ENCODE measurements at places on chromosomes 16 and 17.

GRCh38 chr16:56776562-56776961 is 46.6 kb downstream of the NUP93 start:
- DNase-seq, result no peak

- DNase-seq, result no peak
Measured at GRCh38 chr16:84228256-84228838, 11.5 kb downstream of the KCNG4 start.

- DNase-seq, result no peak
Measured at GRCh38 chr17:3524024-3524423, 33.6 kb downstream of the TRPV3 start.

GRCh38 chr16:13351181-13351580 is 449.8 kb downstream of the SHISA9 start:
- no peak for DNase-seq

DNA sequence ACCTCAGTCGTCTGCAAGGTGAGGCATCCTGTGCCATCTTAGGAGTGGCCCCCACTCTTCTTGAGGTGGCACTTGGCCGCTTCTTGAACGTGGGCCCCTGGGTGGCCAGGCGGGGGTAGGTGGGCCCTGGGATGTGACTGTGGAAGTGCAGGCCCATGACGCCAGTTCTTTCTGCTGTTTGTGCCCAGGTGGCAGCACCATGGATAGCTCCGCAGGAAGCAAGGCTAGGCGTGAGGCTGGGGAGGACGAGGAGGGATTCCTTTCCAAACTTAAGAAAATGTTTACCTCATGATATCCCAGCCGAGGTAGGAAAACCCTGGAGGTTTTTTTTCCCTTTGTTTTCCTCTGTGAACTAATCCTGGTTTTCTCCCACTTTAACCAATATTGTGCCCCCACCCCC is 19.8 kb downstream of the NMRAL1 start:
- no peak for DNase-seq

DNA sequence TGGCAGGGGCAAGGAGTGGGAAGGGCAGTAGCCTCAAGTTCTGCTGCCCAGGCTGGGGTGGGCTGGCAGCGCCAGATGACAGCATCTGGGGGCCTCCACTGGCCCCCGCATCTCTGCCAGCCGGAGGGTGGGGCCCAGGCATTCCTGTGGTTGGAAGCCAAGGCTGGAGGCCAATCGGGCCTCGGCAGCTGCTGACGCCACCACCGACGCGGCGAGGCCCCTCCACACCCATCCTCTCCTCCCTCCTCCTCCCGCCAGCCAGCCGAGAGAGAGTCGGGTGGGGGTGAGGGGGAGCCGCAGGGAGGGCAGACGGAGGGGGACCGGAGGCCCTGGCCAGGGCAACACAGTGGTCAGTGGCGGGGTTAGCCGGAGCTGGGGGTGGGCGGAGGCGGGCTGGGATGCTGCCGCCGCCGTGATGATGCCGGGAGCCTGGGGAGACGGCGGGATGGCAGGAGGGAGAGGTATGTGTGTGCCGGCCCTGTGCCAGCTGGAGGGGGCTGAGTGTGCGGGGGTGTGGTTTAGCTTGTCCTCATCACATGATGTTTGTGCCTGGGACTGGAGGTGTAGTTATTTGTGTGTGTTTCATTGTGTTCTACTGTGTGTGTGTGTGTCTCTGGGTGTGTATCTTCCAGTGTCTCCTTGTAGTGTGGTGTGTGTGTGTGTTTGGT is 36.6 kb downstream of the ARHGAP23 start:
- DNase-seq, result no peak

- no peak for DNase-seq
Measured at GRCh38 chr17:71505200-71505599, 615.6 kb upstream of the SOX9 start.

DNA sequence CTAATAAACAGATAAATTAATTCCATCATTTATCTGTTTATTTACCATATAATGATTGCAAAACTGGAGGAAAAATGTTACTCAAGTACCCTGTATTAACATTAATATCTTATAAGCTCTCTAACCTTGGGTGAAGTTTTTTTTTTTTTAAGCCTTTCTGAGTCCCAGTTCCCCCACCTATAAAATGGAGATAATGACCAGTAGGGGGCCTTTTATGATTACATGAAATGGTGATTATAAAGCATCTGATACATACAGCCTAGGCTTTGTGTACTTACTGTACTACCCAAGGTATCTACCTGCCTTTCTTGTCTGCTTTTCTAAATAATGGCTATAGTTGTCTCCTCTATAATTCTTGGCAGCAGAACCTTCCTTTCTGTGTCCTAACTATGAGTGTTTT is 22.6 kb downstream of the LRRC36 start:
- no peak for DNase-seq

DNA sequence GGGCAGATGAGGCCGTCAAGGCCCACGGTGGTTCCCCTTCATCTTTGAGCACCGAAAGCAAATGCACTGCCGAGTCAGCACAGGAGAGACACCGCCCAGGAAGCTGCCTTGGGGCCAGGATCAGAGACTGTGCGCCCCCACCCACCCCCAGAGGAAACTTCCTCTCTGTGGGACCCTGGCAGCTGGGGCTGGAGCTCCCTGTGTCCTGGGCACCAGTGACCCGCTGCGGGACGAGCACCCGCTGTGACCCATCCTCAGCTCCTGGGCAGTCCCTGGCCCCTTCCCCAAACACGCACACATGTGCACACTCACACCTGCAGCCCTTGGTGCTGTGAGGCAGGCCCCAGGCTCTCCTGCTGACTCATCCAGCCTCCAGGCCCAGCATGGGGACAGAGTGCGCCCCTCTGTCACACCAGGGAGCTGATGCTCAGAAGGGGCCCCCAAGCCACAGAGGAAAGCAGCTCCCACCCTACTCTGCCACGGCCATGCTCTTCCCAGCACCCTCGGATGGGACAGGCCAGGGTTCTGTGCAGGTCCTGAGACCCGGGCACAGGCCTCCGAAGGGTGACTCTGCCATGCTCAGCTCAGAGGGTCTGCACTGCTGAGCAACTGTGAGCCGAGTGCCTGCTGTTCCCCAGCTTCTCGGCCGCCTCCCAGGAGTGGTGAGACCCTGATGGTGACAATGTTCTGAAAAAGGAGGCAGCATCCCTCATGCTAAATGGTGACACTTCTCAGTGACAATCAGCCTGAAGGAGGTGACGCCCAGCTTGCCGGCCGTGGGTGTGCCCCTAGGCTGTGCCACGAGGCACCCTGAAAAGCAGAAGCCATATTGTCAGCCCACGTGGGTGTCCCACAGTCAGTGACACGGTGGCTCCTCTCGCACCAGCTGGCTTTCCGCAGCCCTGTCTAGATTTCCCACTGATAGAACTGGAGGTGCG is 3.6 kb downstream of the PIEZO1 start:
- DNase-seq, result peak; percentile 55

- DNase-seq, result no peak
Measured at GRCh38 chr16:89544113-89544512, 16.4 kb upstream of the RPL13 start.

DNA sequence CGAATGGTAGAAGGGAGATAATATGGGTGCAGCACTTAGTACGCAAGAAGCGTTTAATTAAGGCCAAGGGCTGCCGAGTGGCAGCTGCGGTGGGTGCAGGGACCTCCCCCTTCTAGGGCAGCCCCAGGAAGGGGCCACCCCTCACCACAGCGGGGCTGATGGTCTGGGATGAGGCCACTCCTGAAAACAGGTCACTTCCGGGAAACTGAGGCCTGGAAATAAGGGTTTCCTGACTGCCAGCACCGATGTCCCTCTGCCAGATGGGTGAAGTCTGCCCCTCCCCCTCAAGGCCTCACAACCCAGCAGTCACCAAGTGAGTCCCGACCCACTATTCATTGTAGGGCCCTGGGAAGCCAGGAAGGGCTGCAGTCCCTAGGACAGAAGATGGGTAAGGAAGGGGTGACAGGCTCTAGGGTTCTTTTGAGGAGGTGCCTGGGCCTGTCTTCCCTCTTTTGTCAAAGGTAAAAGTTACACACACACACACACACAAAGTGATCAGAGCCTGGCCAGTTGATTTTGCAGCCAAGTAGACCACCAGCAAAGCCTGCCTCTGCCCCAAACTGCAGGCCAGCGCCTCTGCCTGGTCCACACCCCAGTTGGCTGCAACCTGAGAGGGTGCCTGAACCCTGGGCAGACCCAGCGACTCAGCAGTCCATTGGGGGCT is 12.5 kb downstream of the SREBF1 start:
- DNase-seq, result no peak

DNA sequence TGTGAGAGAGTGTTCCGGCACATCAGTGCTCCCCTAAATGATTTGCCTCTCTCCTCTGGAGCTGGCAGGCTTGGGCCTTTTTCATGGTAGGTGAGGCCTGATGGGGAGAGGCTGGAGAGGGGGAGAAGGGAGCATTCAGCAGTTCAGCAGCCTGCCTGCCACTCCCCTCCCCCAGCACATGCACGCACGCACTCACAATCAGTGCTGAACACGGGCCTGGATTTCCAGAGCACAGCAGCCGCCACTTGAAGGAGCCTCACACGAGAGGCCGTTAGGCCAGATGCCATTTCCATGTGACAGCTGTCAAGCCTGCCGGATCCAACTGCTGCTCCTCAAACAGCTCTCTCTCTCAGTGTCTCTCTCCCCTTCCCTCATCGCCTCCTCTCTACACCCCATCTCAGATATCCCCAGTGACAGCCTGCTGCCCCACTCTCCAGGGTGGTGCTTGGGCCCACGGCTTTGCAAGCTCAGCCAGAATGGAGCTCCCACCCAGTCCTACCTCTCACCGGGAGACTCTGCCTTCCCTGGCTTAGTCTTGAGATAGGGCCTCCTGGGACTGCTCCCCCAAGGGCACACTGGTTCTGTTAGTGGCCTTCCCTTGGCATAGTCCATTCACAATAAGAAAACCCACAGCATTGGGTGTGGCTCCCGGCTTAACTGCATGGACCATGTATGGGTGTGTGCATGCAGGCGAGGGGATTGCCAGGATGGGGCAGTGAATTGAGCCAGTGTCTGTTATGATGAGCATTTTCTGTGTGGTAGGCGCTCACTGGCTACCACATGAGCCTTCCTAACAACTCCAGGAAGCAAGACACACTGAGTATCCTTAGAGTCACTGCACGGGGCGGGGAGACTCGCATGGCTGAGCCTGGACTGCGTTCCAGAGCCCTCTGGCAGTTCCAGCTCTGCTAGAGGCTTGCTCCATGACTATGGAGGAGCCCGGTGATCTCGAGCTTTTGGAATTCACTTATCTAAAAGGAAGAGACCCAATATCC is 226.2 kb downstream of the CCDC182 start:
- no peak for DNase-seq

- no peak for DNase-seq
Measured at GRCh38 chr17:65552214-65552613, 9.2 kb downstream of the AXIN2 start.

- DNase-seq, result no peak
Measured at GRCh38 chr16:53090591-53091411, 36.0 kb downstream of the CHD9 start.

- no peak for DNase-seq
Measured at GRCh38 chr16:5845046-5845445, 747.5 kb upstream of the EEF2KMT start.

- DNase-seq, result no peak
Measured at GRCh38 chr17:50267074-50267841, 7.0 kb upstream of the TMEM92 start.

DNA sequence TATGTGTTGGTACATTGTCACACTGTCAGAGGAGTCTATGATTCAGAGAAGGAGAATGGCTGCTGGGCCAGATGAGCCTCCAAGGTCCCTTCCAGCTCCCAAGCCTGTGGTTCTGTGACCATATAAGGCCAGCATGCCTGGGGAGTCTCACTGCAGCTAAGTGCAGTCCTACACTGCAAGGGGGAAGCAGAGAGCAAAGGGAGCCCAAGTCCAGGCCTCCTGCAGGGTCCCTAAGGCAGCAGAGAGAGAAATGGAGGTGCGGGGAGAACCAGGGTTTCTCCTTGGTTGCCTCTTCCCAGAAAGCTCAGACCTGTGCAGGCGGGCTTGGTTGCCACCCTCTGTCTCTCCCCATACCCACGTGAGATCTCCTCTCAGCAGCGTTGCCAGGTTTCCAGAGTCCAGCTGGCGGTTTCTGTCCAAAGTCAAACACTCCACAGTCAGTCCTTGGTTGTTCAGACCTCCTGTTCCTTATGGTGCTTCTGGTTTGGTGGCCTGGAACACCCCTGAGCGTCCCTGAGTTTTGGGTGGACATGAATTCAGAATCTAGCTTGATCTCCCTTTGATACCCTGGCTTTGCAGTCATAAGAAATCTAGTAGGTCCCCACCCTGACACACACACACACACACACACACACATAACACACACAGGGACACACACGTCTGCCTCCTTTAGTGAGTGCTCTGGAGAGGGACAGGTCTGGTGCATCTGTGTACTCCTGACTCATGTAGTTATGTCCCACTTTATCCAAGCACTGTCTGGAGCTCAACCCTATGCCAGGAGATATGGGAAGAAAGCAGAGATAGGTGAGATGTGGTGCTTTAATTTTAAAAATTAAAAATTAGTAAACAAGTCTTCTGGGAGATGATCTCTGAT is 78.8 kb downstream of the GNAO1 start:
- DNase-seq, result no peak

DNA sequence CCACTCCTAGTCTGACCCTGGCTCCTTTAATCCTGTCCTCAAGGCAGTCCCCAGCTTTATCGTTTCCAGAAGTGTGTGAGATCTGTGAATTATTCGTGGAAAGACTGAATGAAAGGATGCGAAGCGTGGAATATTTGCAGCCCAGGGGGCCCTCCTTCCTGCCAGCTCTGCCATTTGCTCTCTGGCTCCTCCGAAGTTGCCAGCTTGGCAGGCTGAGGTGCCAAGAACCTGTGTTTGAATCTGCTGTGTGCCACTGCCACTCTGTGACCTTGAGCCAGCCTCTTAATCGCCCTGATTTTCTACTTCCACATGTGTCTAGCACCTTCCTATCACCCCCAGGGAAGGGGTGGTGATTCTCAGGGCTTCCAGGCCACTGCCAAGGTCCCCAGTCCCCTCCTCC is 10.8 kb downstream of the TBKBP1 start:
- DNase-seq, result no peak

GRCh38 chr17:45277992-45278391 is 16.1 kb upstream of the SPATA32 start:
- DNase-seq, result no peak

- no peak for DNase-seq
Measured at GRCh38 chr16:55477736-55478135, 1.3 kb upstream of the MMP2 start.

- no peak for DNase-seq
Measured at GRCh38 chr16:11308493-11309283, 27.6 kb upstream of the PRM1 start.

GRCh38 chr16:3046641-3047386 is 453 bp downstream of the MMP25 start:
- no peak for DNase-seq

DNA sequence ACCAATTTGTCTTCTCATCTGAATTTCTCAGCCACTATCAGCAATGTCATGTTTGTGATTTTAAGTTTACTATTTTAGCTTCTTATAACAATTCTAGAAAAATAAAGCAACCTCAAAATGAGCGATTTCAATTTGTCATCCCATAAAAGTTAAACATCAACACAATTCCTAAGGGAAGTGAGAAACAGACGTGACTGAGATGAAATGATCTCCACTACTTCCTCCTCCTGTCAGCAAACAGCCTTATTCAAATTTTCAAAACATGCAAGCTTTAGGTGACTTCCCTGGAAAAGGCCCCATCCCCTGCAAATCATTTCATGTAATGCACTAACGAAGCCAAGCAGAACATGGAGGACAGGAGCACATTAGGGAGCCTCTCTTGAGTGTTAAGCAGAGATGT is 64.9 kb downstream of the ZNF652 start:
- no peak for DNase-seq
